Keratinocyte (primary cell): ENCODE measurements at places on chromosomes 11 and 22.

GRCh38 chr11:78532991-78533390 lies 41.7 kb downstream of the NARS2 start:
- DNase-seq = no peak

DNA sequence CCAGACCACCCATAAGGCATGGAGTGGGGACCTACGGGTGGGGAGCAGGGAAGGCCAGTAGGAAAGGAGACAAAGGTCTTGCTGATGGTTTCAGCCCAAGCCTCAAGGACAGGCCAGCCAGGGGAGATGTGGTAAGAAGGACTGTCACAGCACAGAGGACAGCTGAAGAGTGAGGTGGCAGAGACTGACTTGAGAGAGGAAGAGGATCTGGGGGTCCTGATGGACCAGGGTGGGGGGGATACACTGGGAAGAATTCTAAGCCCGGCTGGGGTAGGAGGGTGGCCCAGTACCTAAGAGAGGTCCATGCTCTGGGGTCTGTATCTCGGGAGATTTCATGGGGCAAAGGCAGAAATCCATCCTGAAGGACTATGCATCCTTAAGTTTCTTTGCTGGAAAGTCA lies 66.1 kb upstream of the THY1 start:
- no peak for DNase-seq

DNA sequence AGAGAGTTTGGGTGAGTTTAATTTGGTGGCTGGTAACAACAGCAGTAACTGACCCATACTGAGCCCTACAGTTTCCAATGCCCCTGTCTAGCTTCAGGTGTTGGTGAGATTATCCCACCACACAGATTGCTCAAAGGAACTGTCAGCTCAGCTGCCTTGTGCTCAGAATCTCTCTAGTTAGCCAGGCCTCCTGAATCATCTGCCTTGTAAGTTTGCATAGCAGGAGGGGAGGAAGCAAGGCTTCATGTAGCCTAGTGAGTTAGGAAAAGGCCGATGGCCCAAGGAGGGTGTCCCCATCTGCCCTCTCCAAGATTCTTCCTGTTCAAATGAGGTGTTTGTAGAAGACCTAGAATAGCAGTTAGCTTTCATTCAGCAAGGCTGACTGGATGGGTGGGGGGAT lies 74.3 kb downstream of the MICAL2 start:
- DNase-seq = no peak

DNA sequence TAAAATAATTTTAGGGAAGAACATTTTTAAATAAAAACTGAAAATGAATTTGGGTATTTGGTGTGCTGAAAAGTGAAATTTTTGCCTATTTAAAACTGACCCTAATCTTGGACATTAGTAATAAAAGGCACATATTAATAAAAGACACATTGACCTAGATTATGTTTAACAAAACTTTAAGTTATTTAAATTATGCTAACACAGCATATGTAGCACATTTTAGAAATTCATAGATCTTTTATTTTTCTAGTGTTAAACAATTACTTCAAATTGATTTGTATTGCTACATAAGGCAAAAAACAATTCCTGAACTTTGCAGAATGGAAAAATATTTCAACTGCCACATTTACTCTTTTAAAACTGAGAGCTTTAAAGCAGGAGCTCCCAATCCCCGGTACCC lies 10.6 kb downstream of the C11orf58 start:
- no peak for DNase-seq

- DNase-seq = no peak
These were observed 122.5 kb downstream of the SERGEF start for GRCh38 chr11:17890325-17890724.
